ENCODE measurements at places on chromosomes 5 and 9.
A peak's percentile ranks its signal among the peaks of the same experiment; 100 is the strongest.

DNA sequence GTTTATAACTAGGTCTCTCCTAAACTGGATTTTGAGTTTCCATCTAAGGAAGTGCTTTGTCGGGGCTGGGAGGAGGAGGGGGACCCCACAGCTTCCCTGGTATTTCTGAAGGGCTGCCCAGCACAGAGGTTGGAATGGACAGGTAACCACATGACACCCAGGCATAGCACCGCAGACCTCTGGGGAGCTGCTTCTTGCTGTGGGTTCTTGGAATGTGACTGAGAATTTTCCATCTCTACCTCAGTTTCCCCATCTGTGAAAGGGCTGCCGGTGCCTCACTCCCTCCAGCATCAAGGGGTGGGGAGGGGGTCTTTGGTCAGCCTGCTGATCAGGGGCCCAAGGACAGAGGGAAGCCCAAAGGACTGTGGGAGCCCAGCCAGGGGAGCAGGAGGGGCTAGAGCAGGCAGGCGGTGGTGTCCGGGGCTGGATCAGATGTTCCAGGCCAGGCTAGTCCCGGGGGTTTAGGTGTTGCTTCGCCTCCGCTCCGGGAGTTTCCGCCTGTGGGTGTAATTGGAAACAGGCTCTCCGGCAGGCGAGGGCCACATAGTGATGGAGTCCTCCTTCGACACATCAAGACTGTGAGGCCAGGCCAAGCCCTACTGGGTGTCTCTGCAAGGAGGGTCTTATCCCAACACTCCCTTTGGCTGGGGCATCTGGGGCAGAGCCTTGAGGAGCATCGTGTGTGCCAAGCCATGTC, 3.3 kb downstream of the OLFML2A start:
- no peak overlapping the region for H3K4me3 ChIP-seq
- DNase-seq: no peak
- H3K27ac ChIP-seq: no peak overlapping the region
- peaks cover 15% of the 10 kb centered on the region for H3K27me3 ChIP-seq

DNA sequence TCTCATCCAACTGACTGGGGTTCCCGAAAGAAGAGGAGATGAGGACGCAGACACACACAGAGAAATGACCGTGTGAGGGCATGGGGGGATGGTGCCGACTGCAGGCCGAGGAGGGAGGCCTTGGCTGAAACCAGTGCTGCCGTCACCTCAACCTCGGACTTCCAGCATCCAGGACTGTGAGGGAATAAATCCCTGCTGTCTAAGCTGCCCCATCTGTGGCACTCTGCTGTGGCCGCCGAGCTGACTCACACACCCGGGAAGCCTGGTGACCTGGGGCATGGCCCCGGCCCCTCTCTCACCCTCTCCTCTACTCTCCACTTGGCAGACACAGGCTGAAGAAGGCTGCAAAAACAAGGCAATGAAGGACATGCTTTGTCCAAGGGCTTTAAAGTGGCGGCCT, 4.4 kb upstream of the COL5A1 start:
- H3K36me3 ChIP-seq: peaks cover 3% of the 10 kb centered on the region
- no peaks in the 10 kb centered on the region for H3K27me3 ChIP-seq
- no peak overlapping the region for H3K27ac ChIP-seq
- H3K4me3 ChIP-seq: no peak overlapping the region
- H3K4me1 ChIP-seq: no peaks in the 10 kb centered on the region

DNA sequence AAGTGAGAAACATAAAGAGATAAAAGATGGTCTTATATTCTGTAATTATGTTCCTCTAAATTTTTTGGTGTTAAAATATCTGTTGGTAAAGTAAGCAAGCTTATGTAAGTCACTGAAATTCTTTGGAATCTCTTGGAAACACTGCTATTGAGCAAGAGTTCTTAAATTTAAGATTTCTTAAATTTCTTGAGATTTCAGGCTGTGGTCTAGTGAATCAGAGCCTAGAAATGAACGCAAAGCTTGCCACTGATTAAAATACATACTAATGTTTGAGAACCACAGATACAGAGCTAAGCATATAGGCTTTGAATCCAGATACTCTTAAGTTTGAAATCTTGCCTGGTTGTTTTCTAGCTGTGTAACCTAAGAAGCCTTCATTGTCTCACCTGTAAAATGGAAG, 133.4 kb downstream of the TRPM3 start:
- H3K4me3 ChIP-seq: no peak overlapping the region
- no peak overlapping the region for H3K27ac ChIP-seq
- H3K4me1 ChIP-seq: no peaks in the 10 kb centered on the region
- no peaks in the 10 kb centered on the region for H3K27me3 ChIP-seq
- no peaks in the 10 kb centered on the region for H3K36me3 ChIP-seq

DNA sequence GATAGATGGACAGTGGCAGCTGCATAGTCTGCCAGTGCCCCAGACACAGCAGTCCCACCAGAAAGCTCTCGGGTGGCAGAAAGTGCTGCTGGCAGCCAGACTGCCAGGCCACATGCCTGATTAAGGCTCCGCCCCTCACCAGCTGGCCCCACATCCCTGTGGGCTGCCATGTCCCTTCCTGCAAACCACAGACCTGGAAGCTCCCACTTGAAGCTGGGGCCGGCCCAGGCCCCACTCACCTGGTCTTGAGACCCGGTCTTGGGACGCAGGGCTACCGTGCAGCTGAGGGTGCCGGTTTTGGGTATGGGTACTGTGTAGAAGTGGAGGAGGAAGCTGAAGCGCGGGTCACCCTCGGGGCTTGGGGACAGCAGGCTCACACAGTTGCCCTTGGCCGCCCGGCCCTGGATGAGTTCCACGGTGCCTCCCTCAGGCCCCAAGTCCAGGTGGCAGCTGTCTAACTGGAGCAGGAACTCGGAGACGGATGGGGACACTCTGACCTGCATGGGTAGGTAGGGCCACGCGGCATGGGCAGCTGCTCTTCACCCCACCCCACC, 15.3 kb downstream of the FPGS start:
- peak overlapping the region; percentile 86 for H3K27ac ChIP-seq
- H3K4me3 ChIP-seq: no peak overlapping the region
- DNase-seq: no peak

DNA sequence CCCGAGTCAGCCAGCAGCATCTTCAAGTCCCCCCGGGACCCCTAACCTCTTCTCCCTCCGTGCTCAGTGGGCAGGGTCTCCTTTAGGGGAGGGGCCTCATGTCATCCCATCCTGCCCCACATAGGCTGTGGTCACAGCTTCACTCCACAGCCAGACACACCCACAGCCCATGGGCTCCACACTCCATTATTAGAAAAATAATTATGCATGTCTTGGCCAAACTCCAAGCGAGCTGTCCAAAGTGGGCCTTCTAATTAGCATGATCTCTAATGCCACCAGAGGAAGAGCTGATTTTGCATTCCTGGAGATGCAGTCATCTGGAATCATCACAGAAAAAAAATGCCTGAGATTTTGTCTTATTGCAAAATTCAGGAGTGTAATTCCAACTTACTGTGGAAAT, 418.2 kb downstream of the IRX2 start:
- DNase-seq: no peak
- no peaks in the 10 kb centered on the region for H3K4me1 ChIP-seq
- H3K36me3 ChIP-seq: no peaks in the 10 kb centered on the region
- no peaks in the 10 kb centered on the region for H3K27me3 ChIP-seq

DNA sequence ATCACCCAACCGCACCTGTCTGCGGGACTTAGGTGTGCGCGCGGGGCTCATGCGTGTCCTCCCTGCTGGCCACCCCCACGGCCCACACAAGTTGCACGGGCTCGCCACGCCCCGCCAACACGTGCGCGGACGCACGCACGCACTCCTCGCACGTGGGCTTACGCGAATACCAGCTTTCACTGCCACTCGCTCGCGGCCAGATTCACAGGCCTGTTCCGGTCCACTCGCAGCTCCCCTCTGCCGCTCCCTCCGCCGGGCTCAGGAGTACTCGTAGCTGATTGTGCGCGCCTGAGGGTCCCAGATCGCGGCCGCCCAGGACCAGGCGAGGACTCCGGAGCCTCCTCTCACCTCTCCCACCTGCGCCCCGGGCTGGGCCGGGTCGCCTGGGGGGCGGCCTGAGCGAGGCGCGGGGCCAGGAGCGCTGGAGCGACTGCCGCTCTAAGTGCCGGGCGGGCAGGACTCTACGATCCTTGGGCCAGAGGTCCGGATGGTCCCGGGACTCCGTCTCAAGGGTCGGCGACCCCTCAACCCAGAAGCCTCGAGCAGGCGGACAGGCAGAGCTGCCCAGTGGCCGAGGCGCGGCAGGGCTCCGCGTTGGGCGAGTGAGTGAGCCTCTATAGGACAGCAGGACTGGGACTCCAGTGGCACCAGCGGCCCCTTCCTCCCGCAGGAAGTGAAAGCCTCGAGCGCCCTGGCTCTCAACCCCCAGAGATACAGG, 3.4 kb downstream of the PCDHGC5 start:
- peaks cover 95% of the 10 kb centered on the region for H3K27me3 ChIP-seq
- H3K36me3 ChIP-seq: no peaks in the 10 kb centered on the region
- no peak overlapping the region for H3K27ac ChIP-seq

DNA sequence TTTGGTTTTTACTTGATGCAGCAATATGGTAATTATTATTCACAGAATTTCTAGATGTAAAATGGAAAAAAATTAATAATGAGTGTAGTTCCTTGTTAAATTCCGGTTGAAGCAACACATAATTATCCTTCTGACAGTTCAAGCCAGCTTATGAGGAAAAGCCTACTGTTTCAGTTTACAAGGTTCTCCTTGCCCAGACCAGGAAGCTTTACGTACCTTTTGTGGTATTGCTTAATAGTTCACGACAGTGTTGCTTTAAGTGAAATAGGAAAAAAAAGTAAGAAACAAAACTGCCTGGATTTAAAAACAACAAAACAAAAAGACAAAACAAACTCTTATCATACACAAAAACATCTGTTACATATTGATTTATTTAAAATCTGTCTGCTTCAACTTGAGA, 547.3 kb upstream of the C9orf72 start:
- H3K27ac ChIP-seq: no peak overlapping the region
- H3K27me3 ChIP-seq: no peaks in the 10 kb centered on the region
- DNase-seq: no peak

DNA sequence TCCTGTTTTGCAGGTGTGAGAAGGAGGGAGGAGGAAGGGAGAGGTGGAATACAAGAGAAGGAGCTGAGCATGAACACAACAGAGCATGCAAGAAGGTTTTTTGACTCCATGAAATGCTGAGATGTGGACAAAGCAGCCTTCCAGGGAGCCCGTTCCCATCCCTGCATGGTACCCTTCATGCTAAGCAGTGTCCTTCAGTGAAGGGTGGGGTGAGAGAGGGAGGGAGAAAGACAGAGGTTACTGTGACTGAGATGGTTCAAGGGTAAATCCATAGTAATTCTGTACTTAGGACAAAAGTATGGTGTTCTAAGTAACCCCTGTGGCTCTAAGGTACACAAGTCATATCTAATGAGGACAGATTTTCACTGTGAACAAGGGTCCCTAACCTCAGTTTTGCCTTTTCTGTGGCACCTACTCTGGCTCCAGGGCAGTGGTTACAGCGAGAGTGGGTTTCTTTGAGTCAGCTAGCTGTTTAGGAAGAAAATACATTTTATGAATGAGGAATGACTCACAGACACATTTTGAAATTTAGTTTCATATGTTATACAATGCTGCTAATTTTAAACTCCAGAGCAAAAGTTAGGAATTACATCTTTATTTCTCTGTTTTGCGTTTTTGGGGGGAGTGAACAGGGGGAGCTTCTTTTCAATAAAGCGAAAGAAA, 184.9 kb upstream of the SLC12A2 start:
- no peak for DNase-seq
- H3K36me3 ChIP-seq: no peaks in the 10 kb centered on the region
- H3K27me3 ChIP-seq: no peaks in the 10 kb centered on the region

- H3K27me3 ChIP-seq: no peaks in the 10 kb centered on the region
- no peak overlapping the region for H3K4me3 ChIP-seq
- H3K4me1 ChIP-seq: peaks cover 12% of the 10 kb centered on the region
- DNase-seq: peak; percentile 33
Observed at GRCh38 chr5:54249210-54250028, 61.0 kb downstream of the ARL15 start.

GRCh38 chr9:75911390-75911789, 20.9 kb downstream of the PCSK5 start:
- no peaks in the 10 kb centered on the region for H3K36me3 ChIP-seq
- H3K27me3 ChIP-seq: no peaks in the 10 kb centered on the region
- H3K4me3 ChIP-seq: no peak overlapping the region

DNA sequence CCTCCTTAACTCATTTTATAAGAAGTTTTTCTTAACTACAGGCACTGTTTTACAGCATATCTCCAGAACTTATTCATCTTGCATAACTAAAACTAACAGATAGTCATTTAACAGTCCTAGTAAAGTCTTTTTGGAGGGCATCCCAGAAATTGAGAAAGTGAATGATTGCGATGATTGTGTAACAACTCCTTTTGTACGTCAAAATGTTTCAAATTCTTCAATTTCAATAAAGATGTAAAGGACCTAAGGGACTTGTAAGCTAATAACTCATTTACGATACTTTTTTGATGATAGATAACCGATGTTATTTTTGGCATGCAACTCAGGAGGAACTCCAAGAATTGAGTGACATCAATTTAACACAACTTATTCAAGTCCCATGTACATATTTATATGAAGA, 42.7 kb downstream of the SVEP1 start:
- H3K4me3 ChIP-seq: no peak overlapping the region
- no peak overlapping the region for H3K27ac ChIP-seq
- H3K36me3 ChIP-seq: no peaks in the 10 kb centered on the region
- H3K27me3 ChIP-seq: no peaks in the 10 kb centered on the region
- H3K4me1 ChIP-seq: no peaks in the 10 kb centered on the region
- DNase-seq: no peak

DNA sequence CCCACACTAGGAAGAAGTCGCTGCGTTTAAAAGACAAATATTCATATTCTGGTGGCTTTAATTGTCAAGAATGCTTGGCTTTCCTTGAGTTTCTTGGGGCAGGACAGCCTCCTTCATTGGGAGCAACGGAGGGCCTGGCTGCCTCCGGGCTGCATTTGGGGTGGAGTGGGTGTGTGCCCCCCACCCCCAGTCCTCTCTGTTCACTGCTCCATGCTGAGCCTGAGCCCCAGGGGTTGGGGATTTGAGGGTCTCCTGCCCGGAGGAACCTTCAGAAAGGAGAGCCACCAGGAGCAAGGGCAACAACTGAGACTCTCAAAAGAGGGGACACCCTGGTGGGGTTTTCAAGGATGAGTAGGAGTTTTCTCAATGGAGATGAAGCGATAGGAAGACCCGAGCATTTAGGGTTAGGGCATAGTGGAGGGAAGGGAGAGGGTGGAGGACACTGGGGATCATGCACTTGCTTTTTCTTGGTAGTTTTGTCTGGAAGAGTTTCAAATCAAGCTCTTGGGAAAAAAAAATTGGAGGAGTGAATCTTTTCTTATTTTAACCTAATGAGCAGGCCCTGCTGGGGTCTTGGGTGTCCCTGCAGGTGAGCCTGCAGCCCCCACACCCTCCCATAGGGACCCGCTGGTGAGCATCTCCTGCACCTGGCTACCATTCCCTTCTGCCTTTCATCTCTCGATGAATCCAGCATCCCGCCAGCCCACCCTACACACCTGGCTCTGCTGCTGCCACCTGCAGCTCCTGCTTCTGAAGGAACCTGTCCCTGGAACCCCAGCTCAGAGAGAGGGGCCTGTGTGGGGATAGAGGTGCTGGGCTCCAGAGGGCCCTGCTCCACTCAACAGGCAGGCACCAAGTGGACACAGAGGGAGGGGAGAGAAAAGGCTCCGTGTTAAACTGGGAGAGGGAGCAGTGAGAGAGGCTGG, 4.1 kb downstream of the SLC6A19 start:
- H3K4me1 ChIP-seq: peaks cover 3% of the 10 kb centered on the region
- peaks cover 38% of the 10 kb centered on the region for H3K27me3 ChIP-seq
- H3K36me3 ChIP-seq: no peaks in the 10 kb centered on the region
- H3K4me3 ChIP-seq: no peak overlapping the region
- H3K27ac ChIP-seq: no peak overlapping the region

All from effector memory CD8-positive, alpha-beta T cell (primary cell).